Activated naive CD8-positive, alpha-beta T cell treated with anti-CD3 and anti-CD28 coated beads, Interleukin-2, amount 50 U/mL, for 24 hours (primary cell): ENCODE measurements at places on chromosomes 2 and 18.
A peak's percentile ranks its signal among the peaks of the same experiment; 100 is the strongest.

GRCh38 chr18:45164551-45164950, 450.7 kb upstream of the SLC14A2 start:
- no peak for DNase-seq
- no peak overlapping the region for H3K27ac ChIP-seq
- no peaks in the 10 kb centered on the region for H3K36me3 ChIP-seq

DNA sequence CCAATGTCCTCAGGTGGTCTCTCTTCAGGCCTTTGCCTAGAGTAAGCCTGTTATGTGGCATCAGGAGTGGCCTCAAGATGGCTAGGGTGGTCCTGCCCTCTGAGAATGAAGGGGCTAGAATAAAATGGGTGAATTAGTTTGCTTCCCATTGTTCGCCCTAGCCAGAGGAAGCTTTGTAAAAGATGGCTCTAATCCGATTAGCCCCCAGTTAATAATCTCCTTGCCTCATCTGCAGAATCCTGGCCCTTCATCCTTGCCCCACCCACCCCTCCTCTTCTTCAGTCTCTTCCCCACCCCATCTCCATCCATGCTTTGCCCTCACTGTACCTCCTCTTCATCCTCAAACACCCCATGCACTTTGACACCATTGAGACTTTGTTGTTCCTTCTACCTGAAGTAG, 57.4 kb upstream of the LGALSL start:
- H3K36me3 ChIP-seq, result no peaks in the 10 kb centered on the region
- no peak overlapping the region for H3K27ac ChIP-seq
- peaks cover 6% of the 10 kb centered on the region for H3K27me3 ChIP-seq
- no peak for DNase-seq
- H3K4me3 ChIP-seq, result no peak overlapping the region

DNA sequence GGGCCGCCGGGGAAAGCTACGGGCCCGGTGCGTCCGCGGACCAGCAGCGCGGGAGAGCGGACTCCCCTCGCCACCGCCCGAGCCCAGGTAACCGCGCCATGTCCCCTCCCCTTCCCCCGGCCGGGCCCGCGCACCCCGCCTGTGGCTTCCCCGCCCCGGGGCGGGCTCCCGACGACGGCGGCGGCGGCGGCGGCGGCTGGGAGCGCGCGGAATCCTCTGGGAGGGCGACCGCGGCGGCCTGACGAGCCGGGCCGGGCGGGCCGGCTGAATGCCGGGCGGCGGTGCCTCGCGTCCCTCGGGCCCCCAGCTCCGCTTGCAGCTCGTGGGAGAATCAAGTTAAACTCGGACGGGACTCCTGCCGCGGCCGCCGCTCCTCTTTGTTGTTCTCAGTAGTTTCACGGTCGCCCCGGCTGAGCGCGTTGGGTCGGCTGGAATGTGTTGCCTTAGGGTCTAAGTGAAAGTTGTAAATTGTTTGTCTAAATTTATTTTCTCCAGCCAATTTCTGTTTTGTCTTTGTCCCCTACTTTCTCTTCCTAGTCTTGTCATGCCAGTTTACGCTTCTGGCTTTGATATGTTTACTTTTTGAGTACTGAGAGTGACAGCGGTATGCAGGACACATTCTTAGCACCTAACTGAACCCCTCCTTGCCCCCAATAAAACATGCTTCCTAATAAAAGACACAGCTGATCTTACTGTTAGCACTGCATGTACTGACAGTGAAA, 685 bp downstream of the SMAD4 start:
- H3K27me3 ChIP-seq, result no peaks in the 10 kb centered on the region
- H3K27ac ChIP-seq, result peak overlapping the region; percentile 89
- peak; percentile 70 for DNase-seq
- H3K4me3 ChIP-seq, result peak overlapping the region; percentile 94
- H3K36me3 ChIP-seq, result peaks cover 12% of the 10 kb centered on the region

DNA sequence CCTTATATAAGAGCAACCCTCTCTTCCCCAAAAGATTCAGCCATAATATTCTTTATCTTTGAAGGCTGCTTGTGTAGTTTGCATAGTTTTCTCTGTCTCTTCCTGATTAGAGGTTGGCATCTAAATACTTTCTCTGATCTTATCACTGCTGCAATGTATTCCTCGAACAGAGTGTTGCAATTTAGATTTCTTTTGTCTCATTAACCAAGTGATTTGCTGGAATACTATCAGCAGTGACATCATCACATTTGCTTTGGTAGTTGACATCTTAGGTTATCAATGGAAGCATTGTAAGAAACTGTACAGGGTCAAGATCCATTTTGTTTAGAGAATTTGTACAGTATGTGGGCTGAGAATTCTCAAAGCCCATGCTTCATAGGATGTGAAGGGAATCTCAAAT, 72.0 kb upstream of the NEUROD1 start:
- DNase-seq, result no peak
- no peak overlapping the region for H3K27ac ChIP-seq
- H3K4me1 ChIP-seq, result no peaks in the 10 kb centered on the region
- H3K4me3 ChIP-seq, result no peak overlapping the region

GRCh38 chr18:36582988-36583745, 245.6 kb downstream of the TPGS2 start:
- no peak for DNase-seq
- no peaks in the 10 kb centered on the region for H3K36me3 ChIP-seq
- no peak overlapping the region for H3K27ac ChIP-seq
- H3K27me3 ChIP-seq, result no peaks in the 10 kb centered on the region

DNA sequence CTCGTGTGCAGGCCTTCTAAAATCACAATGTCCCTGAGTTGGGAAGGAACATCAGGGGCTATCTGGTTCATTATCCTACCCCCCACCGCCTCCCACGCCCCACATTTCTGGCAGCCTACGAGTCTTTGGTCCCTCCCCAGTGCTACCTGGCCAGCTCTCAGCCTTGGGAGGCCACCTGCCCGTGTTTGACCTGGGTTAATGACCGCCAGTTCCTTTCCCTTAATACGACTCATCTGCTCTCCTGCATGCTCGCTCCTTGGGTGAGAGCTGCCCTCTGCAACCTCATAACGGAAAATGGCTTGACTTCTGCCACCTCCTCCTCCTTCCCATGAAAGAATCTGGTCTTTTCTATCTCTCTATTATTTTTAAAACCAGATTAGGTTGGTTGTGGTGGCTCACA, 112.5 kb downstream of the NEDD4L start:
- DNase-seq, result no peak
- peaks cover 2% of the 10 kb centered on the region for H3K4me1 ChIP-seq
- no peak overlapping the region for H3K4me3 ChIP-seq

GRCh38 chr2:235858881-235859280, 309.3 kb downstream of the GBX2 start:
- no peaks in the 10 kb centered on the region for H3K4me1 ChIP-seq
- H3K4me3 ChIP-seq, result no peak overlapping the region
- peaks cover 10% of the 10 kb centered on the region for H3K27me3 ChIP-seq
- H3K36me3 ChIP-seq, result no peaks in the 10 kb centered on the region
- no peak for DNase-seq
- no peak overlapping the region for H3K27ac ChIP-seq

GRCh38 chr2:60857056-60857455, 24.3 kb upstream of the REL start:
- peak overlapping the region; percentile 2 for H3K27ac ChIP-seq
- H3K4me1 ChIP-seq, result peaks cover 16% of the 10 kb centered on the region
- no peak for DNase-seq
- no peak overlapping the region for H3K4me3 ChIP-seq

DNA sequence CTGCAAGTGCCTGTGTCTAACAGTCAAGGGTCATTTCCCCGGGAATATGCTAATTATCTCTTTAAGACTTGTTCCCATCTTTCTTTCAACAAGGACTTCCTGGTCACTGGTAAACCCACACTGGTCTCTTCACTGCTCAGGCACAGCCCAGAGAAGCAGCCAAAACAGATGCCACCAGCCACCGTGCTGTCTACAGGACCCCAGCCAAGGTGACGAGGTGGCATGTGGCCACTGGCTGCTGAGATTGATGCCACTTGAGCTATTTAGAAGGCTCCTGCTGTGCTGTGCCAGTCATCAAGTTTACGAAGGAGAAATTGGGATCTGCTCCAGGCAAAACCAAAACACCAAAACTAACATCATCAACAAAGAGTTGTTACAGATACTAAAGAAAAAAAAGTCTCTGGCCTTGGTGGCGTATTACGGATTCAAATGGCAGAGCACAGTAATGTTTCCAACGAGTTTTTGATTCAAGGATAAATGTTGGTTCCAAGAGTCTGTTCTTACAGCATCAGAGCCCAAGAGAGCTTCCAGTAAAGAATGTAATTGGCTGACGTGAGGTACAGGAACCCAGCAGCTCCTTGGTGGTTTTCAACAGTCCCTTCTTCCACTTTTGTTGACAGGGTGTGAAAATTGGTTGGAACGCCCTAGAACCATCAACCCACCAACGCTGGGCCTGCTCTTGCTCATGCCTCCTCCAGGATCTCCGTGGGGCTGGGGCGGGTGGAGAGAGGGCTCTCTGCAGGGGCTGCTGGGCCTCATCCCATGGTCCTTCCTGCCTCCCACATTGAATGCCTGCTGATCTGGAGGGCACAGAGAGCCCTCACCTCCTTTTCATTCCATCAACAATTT, 63.7 kb upstream of the ZCCHC2 start:
- H3K36me3 ChIP-seq, result no peaks in the 10 kb centered on the region
- H3K4me3 ChIP-seq, result no peak overlapping the region
- no peak overlapping the region for H3K27ac ChIP-seq
- no peak for DNase-seq
- H3K27me3 ChIP-seq, result no peaks in the 10 kb centered on the region
- H3K4me1 ChIP-seq, result no peaks in the 10 kb centered on the region

GRCh38 chr18:71327850-71328249, 1039.0 kb downstream of the SOCS6 start:
- no peak overlapping the region for H3K27ac ChIP-seq
- no peaks in the 10 kb centered on the region for H3K36me3 ChIP-seq
- no peak overlapping the region for H3K4me3 ChIP-seq
- H3K4me1 ChIP-seq, result no peaks in the 10 kb centered on the region
- DNase-seq, result no peak

DNA sequence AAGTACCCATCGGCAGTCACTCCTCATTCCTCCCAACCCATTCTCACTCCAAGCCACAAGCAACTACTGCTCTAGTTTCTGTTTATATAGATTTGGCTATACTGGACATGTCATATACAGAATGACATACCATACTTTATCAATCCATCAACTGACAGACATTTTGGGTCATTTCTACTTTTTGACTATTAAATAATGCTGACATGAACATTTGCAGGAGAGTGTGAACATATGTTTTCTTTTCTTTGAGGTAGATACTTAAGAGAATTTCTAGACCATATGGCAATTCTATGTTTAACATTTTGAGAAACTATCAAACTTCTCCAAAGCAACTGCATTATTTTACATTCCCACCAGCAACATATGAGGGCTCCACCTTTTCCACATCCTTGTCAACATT, 32.6 kb downstream of the NMUR1 start:
- H3K36me3 ChIP-seq, result peaks cover 5% of the 10 kb centered on the region
- H3K4me1 ChIP-seq, result no peaks in the 10 kb centered on the region
- H3K27ac ChIP-seq, result no peak overlapping the region
- no peak for DNase-seq

DNA sequence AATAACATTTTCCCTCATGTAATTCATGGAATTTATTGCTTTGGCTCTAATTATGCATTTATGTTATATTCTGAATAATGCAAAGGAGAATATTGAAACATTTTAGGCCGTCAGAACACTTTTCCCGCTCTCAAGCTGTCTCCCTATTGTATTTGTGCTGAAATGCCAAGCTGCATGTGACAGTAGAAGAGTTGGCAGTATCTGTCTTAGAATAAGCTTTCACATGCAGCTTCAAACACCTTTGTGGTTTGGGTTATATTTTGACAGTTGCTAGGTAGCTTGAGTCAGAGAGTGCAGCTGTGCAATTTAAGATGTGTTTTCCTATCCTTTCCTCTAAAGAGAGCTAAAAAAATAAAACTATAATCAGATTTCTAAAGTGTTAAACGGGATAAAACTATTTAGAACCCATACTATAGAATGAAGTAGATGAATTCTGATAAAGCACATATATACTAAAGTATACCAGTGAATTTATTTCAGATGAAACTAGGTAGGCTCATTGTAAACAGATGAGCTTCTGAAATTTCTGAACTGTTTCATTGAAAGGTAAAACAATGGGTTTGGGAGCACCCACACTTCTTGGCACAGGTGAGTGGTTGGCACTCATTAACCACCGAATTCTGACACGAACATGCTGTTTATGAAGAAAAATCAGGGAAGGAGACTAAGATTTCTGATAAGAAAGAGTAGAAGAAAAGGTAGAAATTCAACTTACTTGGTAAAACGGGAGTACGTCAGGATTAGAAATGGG, 43.4 kb downstream of the PLCL1 start:
- H3K36me3 ChIP-seq, result no peaks in the 10 kb centered on the region
- peaks cover 55% of the 10 kb centered on the region for H3K4me1 ChIP-seq
- no peak overlapping the region for H3K27ac ChIP-seq
- no peak overlapping the region for H3K4me3 ChIP-seq
- H3K27me3 ChIP-seq, result no peaks in the 10 kb centered on the region

DNA sequence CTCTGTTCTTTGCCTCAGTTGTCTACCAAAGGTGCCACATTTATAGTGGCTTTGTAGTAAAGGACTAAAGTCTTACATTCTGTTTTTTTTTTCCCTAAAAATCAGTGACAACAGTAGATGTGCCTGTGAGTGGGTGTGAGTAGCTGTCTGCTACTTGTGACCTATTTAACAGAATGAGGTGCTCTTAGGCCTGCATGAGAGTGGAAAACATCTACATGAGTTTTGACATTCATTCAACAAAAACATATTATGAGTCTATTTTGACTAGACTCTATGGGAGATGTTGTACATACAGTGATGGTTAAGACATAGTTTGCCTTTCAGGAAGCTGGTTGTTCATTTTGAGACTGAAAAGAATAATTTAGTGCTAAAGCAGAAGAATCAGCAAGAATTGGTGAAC, 36.7 kb downstream of the IL1R2 start:
- no peak overlapping the region for H3K27ac ChIP-seq
- no peaks in the 10 kb centered on the region for H3K36me3 ChIP-seq
- H3K4me1 ChIP-seq, result peaks cover 42% of the 10 kb centered on the region

GRCh38 chr2:3324404-3325281, 53.0 kb downstream of the EIPR1 start:
- no peak overlapping the region for H3K4me3 ChIP-seq
- no peak for DNase-seq
- H3K27me3 ChIP-seq, result no peaks in the 10 kb centered on the region
- no peaks in the 10 kb centered on the region for H3K4me1 ChIP-seq

- DNase-seq, result no peak
- H3K27me3 ChIP-seq, result no peaks in the 10 kb centered on the region
- H3K27ac ChIP-seq, result peak overlapping the region; percentile 94
Observed at GRCh38 chr2:197161774-197162173, 148.8 kb downstream of the ANKRD44 start.

DNA sequence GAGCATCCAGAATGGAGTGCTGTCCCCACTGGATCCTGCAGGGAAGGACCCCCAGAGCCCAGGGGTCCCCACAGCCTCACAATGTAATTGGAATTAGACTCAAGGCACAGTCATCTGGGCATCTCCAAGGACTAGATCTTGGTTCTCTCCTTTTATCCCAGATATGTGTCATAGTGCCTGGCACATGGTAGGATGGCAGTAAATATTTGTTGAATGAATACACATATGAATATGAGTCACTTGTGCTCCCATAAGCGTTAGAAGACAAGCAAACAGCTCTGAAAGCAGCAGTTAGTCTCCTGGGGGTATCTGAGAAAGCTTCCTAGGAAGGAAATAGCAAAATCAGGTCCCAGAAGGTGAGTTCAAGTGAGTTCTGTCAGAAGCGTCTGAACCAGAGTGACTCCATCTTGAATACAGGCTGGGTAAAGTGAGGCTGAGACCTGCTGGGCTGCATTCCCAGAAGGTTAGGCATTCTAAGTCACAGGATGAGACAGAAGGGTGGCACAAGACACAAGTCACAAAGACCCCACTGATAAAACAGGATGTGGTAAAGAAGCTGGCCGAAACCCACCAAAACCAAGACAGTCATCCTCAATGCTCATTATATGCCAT, 234.1 kb upstream of the ID2 start:
- H3K27ac ChIP-seq, result no peak overlapping the region
- H3K4me3 ChIP-seq, result no peak overlapping the region
- H3K36me3 ChIP-seq, result no peaks in the 10 kb centered on the region
- peaks cover 9% of the 10 kb centered on the region for H3K27me3 ChIP-seq
